Ovary (tissue), 10 donors: ENCODE measurements at places on chromosomes 16 and 17. TPM values are rescaled to one million over a fixed set of nuclear protein-coding genes. Genes with fewer than 3 reads are reported as not detected.

Gene MYO18A
- polyA plus RNA-seq: 30.9 TPM

Gene ASPHD1
- 0.38 TPM for polyA plus RNA-seq

Gene RBFOX1
- polyA plus RNA-seq: 0.45 TPM

Gene SRCIN1
- polyA plus RNA-seq: 0.57 TPM

Gene MRPL38
- polyA plus RNA-seq: 14.5 TPM

Gene IQCK
- polyA plus RNA-seq: 16.5 TPM

Gene HSF4
- 9.9 TPM for polyA plus RNA-seq

Gene ZFHX3
- 3.4 TPM for polyA plus RNA-seq

Gene PRR35
- polyA plus RNA-seq: not detected

Gene TSPAN10
- polyA plus RNA-seq: 1.5 TPM

Gene DHRS7C
- not detected for polyA plus RNA-seq

Gene KCNJ16
- 0.04 TPM for polyA plus RNA-seq

Gene RNU2-1
- polyA plus RNA-seq: not detected

Gene SSTR5
- polyA plus RNA-seq: not detected

Gene ZCCHC14
- polyA plus RNA-seq: 16.3 TPM

Gene TLCD2
- polyA plus RNA-seq: 5.7 TPM

Gene CLEC19A
- not detected for polyA plus RNA-seq

Gene RDM1
- not detected for polyA plus RNA-seq

Gene CHST5
- polyA plus RNA-seq: 0.08 TPM

Gene FKBP10
- polyA plus RNA-seq: 80.0 TPM

Gene SNN
- polyA plus RNA-seq: 18.0 TPM

Gene TEX19
- not detected for polyA plus RNA-seq

Gene STAT3
- polyA plus RNA-seq: 58.3 TPM

Gene ITGB4
- 6.0 TPM for polyA plus RNA-seq

Gene SLC9A5
- polyA plus RNA-seq: 0.53 TPM

Gene SCIMP
- polyA plus RNA-seq: 8.3 TPM

Gene SLC47A1
- 89.9 TPM for polyA plus RNA-seq

Gene SHISA9
- polyA plus RNA-seq: 0.08 TPM
